ENCODE measurements at places on chromosomes 6 and 20.

DNA sequence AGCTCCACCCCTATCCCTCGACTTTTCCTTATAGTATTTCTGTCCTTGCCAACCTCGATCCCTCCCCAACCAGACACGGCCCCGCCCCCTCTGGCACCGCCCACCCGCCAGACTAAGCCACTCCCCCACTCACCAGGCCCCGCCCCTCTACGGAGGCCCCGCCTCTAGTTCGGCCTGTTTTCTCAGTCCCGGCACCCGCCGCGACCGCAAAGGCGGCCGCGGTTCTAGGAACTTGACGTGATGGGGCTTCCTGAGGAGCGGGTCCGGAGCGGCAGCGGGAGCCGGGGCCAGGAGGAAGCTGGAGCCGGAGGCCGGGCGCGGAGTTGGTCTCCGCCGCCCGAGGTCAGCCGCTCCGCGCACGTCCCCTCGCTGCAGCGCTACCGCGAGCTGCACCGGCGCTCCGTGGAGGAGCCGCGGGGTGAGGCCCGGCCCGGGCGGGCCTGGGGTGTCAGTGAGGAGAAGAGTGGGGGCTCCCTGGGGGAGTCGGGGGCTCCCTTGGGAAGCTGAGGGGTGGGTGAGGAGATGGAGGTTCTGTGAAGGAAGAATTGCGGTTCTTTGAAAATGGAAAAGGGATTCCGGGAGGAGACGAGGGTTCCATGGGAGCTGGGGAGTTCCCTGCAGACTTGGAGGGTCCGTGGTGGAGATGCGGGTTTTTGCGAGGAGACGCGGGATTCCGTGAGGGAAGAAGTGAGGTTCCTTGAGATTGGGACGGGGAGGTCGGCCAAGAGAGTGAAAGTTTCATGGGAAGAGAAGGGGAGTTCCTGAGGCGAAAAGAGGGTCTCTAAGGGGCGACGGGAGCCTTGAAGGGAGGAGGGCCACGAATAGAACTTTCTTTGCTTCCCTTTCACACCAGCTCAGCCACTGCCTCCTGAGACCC, at the start of gene ACSS2:
ACSS2 (plus strand) TSS at position 207 of the 877 bp plus-strand sequence; CDS start at position 241, 34 bp downstream.
- no peak for DNase-seq

DNA sequence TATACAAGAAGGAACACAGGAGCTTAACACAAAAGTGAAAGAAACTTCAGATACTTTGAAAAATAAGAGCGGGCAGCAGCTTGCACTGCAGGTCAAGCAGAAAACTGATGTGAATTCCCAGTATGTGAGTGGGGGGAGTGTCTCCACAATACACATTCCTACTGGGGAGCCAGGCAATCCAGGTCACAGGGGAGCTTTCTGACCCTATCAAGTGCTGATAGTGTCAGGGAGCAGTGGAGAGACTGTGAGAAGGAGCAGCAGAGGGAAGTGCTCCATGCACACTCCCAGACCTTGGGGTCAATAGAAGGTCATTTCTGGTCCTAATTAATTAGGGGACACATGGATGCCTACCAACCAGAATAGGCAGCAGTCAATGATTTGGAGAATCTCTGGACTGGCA, 59.4 kb downstream of the PDSS2 start:
- DNase-seq: no peak

DNA sequence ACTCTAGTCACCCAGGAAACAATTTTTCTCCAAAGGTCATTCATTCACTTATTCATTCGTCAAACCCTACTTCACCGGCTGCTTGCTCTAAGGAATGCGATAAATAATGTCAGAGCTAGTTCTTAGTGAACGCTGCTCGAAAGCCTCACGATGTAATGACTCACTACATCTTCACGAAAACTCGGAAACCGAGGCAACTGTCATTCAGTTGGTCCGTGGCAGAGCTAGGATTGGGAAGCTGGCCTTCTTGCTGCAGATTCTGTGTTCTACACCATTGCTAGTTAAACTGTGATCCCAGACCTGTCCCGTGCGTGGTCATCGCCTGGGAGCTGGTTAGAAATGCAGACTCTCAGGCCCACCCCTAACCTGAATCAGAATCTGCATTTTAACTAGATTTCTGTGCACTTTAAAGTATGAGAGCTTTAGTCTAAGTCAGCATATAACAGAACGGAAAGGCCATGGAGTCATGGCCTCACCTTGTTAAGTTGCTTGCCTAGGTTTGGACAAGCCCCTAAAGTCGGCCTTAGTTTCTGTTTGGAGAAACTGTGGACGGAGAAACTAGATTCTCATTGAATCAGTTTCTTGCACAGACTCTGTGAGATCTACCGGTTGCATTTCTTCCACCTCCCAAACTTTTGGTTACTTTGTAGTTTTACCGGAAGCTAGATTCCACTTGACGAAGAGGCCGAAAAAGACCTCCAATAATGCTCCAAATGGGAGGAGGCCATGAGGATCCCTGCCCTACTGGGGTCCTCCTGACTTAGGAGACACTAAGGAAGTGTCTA, 651 bp upstream of the CCND3 start:
- no peak for DNase-seq

- no peak for DNase-seq
Observed at GRCh38 chr6:168699631-168700295, 258.8 kb downstream of the SMOC2 start.

DNA sequence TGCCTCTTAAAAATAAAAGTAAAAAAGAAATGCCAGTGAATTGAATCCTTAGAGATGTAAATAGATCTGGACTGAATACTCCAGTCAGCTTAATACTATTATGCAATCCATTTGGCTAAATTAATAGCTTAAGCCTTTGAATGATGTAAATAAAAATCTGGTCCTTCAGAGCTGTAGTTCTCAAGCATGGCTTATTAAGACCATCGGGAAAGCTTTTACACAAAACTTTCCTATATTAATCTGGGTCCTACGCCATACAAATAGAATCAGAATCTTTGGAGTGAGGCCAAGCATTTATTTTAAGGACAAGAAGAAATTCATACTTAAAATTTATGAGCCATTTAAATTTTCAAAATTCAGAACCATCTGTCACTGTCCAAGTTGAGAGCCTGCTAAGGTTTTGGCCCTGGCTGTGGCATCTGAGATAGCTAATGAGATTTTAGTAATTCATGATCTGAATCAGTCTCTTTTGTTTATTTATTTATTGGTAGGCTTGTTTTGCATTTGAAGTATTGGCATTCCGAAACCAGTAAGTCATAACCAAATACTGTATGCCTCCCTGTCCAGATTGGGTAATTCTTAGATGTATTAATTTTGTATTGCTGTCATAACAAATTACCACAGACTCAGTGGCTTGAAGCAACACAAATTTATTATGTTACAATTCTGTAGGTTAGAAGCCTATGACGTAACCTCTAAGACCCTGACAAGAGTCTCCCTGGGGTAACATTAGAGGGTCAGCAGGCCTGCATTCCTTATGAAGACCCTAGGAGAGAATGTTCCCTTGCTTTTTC, 228.1 kb upstream of the RAB32 start:
- DNase-seq: no peak

DNA sequence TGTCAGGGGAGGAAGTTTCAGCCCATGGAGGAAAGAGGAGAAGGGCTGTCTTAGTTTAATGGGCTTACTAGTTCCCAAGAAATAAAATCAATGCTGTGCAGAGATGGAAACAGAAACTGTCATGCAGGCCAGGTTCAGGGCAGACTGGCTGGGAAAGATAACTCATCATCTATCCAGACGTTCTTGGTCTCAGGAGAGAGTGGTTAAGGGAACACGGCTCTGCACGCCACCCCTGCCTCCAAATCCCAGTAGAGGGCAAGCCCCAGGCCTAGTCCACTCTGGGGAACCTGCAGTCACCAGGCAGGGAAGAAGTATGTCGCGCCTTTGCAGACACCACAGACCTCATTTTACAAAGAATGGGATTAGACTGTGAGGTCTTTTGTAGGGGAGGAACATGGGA, 12.5 kb downstream of the ALDH8A1 start:
- peak; percentile 27 for DNase-seq

GRCh38 chr20:16709017-16709416, 20.8 kb upstream of the SNRPB2 start:
- DNase-seq: no peak

DNA sequence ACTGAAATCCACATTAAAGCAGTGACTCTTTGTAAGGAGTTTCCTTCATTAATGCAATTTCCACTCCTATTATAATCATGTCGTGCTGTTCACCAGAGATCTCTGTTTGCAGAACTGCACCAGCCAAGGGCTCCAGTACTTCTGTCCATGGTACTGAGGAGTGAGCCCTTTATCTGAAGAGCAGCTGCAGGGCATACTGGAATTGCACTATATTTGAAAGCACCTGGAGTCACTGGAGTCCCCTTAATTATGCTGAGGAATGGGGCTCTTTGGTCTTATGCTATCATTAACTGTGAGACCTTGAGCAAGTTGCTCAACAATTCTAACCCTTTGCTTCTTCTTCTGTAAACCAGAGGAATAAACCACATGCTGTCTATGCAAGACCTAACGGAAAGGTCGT, 61.7 kb upstream of the NUP153 start:
- DNase-seq: peak; percentile 12

- peak; percentile 69 for DNase-seq
Observed at GRCh38 chr6:32933661-32934085, 7.2 kb downstream of the HLA-DMB start.

GRCh38 chr6:111725446-111726112, 119.9 kb upstream of the TRAF3IP2 start:
- DNase-seq: no peak

GRCh38 chr6:11683871-11684270, 94.7 kb downstream of the ADTRP start:
- DNase-seq: no peak

DNA sequence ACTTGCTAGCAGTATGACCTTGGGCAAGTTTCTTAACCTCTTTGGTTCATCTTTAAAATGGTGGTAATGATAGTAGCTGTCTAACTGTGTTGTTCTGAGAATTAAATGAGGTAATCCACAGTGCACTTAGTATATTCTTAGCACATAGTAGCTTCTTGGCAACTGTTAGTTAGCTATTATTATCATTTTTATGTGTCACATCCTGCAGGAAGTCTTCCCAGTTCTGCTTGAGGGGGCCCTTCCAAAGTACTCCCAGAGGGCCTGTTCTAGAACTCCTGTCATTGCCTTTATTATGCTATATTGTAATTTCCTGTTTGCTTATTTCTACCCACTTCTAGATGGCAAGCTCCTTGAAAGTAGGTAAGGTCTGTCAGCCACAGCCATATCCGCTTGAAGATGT, 30.6 kb downstream of the ANKS1A start:
- DNase-seq: peak; percentile 55

GRCh38 chr6:53344969-53345368, 3.8 kb downstream of the ELOVL5 start:
- no peak for DNase-seq

GRCh38 chr6:42533794-42534193, 30.0 kb upstream of the UBR2 start:
- no peak for DNase-seq

DNA sequence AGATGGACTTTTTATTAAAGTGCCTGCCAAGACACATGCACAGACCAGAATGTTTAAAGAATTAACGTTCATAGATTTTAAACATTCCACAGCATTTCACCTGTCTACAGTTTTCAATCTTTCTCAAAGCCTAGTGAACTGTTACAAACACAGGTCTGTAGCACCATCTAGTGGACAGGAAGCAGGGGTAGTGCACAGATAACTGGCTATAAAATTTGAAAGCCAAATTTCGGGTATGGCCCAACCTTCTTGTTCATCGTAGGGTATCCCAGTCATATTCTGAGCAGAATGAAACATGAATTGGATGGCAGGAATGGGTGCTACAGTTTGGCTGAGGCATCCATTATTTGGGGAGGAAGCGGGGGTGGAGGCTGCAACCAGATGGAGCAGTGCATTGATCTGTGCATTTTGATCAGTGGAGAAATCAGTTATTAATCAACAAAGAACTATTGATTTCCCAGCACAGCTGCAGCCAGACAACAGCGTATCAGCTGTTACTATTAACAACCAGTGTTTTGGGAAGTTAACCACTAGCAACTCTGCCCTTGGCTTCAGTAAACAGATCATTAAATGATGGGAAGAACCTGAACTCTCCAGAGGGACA, 56.1 kb upstream of the B3GAT2 start:
- DNase-seq: peak; percentile 39

GRCh38 chr6:120590611-120591010, 743.7 kb downstream of the TBC1D32 start:
- DNase-seq: no peak

GRCh38 chr6:15615802-15616201, 47.0 kb downstream of the DTNBP1 start:
- no peak for DNase-seq

DNA sequence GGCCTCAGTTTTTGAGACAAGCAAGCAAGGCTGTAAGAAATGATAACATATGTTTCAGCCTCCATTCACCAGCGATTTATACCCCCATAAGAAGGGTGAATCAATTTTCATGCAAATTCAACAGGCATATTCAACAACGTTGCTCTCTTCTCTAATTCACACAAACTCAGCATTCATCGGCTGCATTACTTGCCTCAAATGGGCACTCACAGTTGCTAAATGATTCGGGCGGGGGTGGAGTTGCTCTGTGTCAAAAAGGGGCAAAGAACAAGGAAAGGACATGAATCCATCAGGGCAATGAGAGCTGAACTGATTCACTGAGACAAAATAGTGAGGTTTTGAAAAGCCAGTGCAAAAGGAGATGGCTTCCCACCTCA, 9.0 kb downstream of the MOXD1 start:
- DNase-seq: no peak

DNA sequence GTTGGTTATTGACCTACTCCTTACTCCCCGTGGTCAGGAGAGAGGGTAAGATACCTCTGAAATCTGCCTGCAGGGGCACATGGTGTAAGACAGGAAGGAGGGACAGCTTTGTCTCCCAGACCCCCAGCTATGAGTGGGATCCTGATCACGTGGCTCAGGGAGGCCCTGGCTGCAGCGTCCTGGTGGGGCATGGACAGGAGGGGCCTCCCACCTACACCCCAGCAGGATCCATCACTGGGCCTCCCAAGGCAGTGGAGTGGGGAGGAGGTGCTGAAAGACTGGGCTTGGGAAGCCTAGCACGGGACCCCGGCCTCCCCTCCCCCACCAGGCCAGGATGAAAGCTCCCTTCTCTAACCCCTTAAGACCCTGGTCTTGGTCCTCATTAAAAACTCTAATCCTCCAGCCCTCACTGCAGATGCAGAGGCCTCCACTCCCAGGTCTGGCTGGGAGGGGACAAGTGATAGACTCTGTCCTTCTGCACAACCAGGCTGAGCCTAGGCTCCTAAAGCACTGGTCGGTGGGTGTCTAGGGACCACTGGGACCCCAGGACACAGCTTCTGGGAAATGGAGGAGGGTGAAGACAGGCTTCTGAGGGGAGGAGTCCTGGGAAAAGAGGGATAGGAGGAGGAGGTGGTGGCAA, 29.6 kb upstream of the VEGFA start:
- no peak for DNase-seq

Data from fibroblast of skin of right quadriceps (primary cell).